Natural killer cell treated with Interleukin-12 subunit alpha and Interleukin-12 subunit beta and Interleukin-15 and Interleukin-18, amount 100 ng/mL, for 72 hours (primary cell): ENCODE measurements at places on chromosomes 11 and 22. TPM values are rescaled to one million over a fixed set of nuclear protein-coding genes. Genes with fewer than 3 reads are reported as not detected.

The NCAM1 gene
- total RNA-seq, result 65.7 TPM

DNA sequence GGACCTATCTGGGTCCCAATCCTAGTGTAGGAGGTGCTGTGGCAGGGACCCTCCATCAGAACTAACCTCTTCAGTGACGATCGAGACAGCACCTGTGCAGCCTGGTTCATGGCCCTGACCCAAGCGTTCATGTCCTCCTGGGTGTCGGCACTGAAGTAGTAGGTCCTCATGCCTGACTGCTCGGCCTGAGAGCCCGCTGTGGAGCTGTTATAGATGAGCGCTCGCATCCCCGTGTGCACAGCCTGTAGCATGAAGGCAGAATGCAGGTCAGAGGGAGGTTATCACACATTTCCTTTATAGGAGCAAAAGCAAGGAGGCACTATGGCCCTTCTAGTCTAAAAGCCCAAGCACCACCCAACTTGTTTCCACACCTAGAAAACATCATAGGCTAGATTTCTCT lies 103.0 kb downstream of the C11orf58 start:
- no peaks in the 10 kb centered on the region for H3K4me1 ChIP-seq
- H3K4me3 ChIP-seq, result no peak overlapping the region
- H3K27ac ChIP-seq, result no peak overlapping the region
- no peak for DNase-seq
- H3K36me3 ChIP-seq, result no peaks in the 10 kb centered on the region

DNA sequence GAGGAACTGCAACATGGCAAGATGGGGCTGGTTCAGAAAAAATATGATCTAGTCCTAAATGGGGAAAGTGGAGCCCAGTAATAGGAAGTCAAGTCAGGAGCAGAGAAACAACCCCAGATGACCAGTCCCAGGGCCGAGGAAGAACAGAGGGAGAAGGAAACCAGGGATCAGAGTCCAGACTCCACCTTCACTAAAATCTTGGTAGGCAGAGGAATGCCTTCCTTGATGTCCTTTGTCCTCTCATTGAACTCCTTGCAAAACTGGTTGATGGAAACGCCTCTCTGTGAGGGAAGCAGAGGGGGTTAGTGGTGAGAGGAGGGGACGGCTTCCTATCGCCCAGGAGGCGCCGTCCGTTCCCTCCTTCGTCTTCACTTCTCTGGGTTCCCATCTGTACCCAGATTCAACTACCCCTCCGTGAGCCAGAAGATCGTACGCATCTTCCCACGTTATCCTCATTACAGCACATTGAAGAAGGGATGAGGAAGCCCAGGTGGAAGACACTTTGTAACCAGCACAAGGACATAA lies 607 bp downstream of the MRPL11 start:
- no peaks in the 10 kb centered on the region for H3K27me3 ChIP-seq
- H3K4me3 ChIP-seq, result peak overlapping the region; percentile 98
- H3K36me3 ChIP-seq, result peaks cover 6% of the 10 kb centered on the region

DNA sequence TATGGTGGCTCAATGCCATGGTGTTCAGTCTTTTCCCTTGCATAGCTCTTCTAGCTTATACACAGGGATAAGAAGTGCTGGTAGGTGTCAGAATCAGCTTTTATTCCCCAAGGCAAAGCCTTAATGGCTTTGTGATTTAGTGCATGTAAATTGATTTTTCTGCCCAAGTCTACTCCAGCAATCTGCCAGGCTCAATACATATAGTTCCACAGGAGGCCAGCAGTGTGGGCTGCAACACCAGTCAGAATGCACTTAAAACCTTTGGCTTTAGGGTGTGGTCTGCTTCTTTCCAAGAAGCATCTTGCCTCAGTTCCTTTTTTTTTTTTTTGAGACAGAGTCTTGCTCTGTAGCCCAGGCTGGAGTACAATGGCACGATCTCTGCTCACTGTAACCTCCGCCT lies 14.5 kb upstream of the CAPRIN1 start:
- H3K27ac ChIP-seq, result no peak overlapping the region
- no peak for DNase-seq
- no peaks in the 10 kb centered on the region for H3K36me3 ChIP-seq
- no peak overlapping the region for H3K4me3 ChIP-seq
- no peaks in the 10 kb centered on the region for H3K27me3 ChIP-seq

DNA sequence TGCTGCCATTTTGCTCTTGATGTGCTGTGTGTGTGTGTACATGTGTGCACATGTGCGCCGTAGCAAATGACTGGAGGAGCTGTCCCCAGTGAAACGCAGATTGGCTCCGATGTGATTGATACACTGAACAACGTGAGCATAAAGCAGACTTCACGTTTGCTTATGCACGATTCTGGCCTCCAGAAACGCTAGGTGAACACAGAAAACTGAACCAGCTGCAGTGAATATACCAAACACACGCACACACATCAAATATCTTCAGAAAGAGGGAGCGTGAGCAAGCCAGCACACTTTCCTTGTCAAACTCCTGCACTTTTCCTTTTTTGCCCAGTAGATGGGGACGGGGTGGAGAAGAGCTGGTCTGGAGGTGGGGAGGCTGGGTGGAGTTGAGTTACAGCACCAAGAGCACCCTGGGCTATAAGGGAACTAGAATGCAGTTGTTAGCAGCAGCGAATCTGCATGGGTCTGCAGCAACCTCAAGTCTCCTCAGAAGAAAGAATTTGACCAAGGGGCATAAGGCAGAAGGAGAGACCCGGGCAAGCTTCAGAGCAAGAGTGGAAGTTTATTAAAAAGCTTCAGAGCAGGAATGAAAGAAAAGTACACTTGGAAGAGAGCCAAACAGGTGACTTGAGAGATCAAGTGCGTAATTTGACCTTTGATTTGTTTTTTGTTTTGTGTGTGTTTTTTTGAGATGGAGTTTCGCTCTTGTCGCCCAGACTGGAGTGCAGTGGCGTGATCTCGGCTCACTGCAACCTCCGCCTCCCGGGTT lies 77.8 kb upstream of the CADM1 start:
- H3K4me1 ChIP-seq, result no peaks in the 10 kb centered on the region
- peaks cover under 1% of the 10 kb centered on the region for H3K27me3 ChIP-seq
- no peak overlapping the region for H3K4me3 ChIP-seq
- no peak for DNase-seq

DNA sequence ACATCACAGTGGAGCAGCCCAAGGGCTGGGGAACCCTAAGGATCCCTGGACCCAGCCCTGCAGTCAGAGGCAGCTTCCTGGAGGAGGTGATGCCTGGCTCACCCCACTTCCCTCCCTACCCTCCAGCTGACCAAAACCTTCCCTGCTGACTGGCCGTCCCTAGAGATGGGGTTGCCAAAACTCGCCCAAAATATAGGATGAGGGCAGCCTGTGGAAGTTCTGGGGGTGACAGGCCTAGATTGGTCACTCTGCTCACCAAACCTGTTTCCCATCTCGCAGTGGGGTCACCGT lies 35.0 kb upstream of the PPARA start:
- peaks cover 11% of the 10 kb centered on the region for H3K4me1 ChIP-seq
- DNase-seq, result no peak
- H3K36me3 ChIP-seq, result no peaks in the 10 kb centered on the region
- no peaks in the 10 kb centered on the region for H3K27me3 ChIP-seq
- no peak overlapping the region for H3K27ac ChIP-seq

DNA sequence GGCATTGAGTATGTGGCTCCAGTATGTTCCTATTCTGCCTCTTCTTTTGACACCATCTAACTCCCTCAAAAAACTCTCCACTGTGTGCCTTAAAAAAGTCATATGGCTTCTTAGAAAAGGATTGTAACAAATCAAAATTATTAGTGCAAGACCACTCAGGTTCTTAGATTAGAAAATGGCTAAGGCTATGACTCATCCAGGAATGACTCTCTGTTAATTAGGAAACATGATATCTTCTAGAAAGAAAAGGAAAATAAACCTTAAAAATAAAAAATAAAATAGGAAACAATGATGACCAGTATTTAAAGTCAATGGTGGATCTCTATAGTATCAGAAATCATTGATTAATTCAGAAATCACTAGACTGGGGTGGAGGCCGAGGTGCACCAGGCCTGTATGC lies 21.7 kb downstream of the SLC25A17 start:
- no peaks in the 10 kb centered on the region for H3K27me3 ChIP-seq
- H3K4me3 ChIP-seq, result no peak overlapping the region
- H3K36me3 ChIP-seq, result no peaks in the 10 kb centered on the region
- peaks cover 3% of the 10 kb centered on the region for H3K4me1 ChIP-seq

DNA sequence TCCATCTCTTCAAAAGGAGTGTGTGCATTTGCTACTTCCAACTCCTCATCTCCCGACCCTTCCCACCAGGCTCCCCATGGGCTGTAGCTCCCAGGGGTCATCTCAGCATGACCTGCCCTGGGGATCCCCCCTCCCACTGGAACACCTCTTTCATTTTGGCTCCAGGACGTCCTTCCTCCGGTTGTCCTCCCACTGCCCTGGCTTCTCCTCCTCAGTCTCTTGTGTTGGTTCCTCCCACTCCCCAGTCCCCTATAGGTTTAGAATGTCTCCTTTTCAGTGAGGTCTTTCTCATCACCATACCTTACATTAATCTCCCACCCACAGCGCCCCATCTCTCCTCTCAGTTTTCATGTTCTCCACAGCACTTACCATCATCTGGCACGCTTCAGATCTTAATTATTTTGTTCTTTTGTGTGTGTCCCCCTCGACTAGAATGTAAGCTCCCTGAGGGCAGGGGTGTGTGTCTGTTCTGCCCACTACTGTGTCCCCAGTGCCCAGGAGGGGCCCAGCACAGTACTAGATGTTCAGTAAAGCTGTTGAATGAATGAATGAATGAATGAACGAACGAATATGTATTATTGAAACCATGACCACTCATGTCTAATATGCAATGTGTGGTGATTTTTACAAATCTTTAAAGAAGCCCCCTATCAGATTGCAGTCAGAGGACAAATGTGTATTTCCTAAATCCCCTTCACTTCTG lies 2.0 kb upstream of the TMA7B start:
- H3K4me1 ChIP-seq, result peaks cover 67% of the 10 kb centered on the region
- H3K27me3 ChIP-seq, result no peaks in the 10 kb centered on the region
- H3K4me3 ChIP-seq, result no peak overlapping the region
- DNase-seq, result no peak
- peak overlapping the region; percentile 76 for H3K27ac ChIP-seq

GRCh38 chr11:76678321-76678720 lies 7.8 kb upstream of the LRRC32 start:
- no peak overlapping the region for H3K4me3 ChIP-seq
- H3K36me3 ChIP-seq, result no peaks in the 10 kb centered on the region
- no peak for DNase-seq
- peaks cover 19% of the 10 kb centered on the region for H3K27me3 ChIP-seq
- H3K27ac ChIP-seq, result no peak overlapping the region
- peaks cover 7% of the 10 kb centered on the region for H3K4me1 ChIP-seq

The OR10A3 gene
- not detected for total RNA-seq

The MYBPC3 gene
- not detected for total RNA-seq

- no peaks in the 10 kb centered on the region for H3K27me3 ChIP-seq
- H3K4me1 ChIP-seq, result peaks cover 43% of the 10 kb centered on the region
- peak overlapping the region; percentile 36 for H3K27ac ChIP-seq
- no peak for DNase-seq
- H3K4me3 ChIP-seq, result peak overlapping the region; percentile 55
These were observed 12.7 kb upstream of the TREH start for GRCh38 chr11:118691926-118692830.
